Thoracic aorta (tissue), 2 donors: ENCODE measurements at places on chromosomes 1 and 21.

DNA sequence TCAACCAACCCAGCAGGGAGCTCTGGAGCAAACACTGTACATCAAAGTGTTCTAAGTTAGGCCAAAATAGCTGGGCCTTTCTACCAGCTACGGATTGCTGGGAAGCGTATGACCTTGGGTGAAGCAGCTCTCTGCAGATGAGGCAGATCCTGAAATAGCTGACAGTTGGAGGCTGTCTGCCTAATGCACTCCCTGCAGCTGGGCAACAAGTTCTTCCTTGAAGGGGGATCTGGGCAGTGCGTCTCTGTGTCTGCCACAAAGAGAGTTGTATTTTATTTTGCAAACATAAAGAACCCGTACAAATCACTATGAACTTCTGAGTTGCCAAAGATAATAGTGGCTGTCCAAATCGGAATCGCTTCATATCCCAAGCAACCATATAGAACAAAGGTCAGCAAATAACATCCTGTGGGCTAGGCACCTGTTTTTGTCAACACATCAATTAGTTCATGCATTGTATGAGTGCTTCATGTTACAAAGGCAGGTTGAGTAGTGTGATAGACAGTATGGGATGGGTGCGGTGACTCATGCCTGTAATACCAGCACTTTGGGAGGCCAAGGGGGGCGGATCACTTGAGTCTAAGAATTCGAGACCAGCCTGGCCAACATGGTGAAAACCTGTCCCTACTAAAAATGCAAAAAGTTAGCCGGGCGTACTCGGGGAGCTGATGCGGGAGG is 29.1 kb upstream of the KLF17 start:
- no peak for DNase-seq

GRCh38 chr1:63892632-63893395 is 119.0 kb downstream of the ROR1 start:
- no peak for DNase-seq

- DNase-seq: no peak
These were observed 172.0 kb downstream of the FGGY start for GRCh38 chr1:59468828-59469428.

- DNase-seq: no peak
These were observed 20.2 kb upstream of the SLC1A7 start for GRCh38 chr1:53162621-53163020.

DNA sequence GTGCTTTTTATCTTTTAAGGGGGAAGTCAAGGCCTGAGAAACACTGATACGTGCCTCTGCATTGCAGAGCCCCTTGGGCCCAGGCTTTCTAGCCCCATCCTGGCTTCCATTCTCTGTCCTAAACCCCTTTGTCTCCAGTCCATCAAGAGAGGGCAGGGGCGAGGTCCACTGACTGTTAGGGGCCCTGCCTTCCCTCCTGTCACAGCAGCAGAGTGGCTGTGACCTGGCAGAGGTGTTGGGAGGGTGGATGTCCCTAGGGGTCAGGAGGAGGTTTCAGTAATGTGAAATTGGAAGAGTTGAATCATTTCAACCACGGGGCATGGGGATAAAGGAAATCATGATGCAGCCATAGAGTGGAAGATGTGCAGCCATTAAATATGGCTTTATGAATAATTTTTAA is 24.0 kb downstream of the SOX13 start:
- DNase-seq: no peak

GRCh38 chr1:186002406-186002805 is 268.2 kb downstream of the HMCN1 start:
- no peak for DNase-seq

DNA sequence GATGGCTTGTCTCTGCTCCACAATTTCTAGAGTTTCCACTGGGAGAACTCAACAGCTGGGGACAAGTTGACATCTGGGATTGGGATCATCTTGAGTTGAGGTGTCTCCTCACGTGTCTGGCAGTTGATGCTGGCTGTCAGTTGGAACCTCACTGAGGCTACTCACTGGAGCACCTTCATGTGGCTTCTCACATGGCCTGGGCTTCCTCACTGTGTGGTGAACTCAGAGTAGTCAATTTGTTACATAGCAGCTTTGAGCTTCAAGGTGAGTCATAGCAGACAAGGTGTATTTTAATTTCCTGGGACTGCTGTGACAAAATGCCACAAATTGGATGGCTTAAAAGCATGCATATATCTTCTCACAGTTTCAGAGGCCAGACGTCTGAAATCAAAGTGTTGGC is 44.0 kb downstream of the NTNG1 start:
- no peak for DNase-seq

DNA sequence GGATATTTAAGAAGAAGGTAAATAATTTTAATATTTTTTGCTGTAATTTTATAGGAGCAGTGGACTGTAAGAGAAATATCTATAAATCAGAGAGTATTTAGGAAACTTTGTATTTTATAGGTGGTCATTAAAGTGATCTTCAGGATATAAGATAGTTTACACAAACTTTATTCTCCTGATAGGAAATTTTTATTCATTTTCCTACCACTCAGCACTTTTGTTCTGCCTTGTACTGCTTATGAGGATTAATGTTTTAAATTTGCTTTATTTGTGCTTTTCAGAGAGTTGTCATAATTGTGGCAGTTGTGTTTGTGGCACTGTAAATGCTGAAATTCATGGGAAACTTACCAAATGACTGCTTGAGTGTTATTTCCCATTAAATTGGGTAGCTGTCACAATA is 29.7 kb downstream of the UHMK1 start:
- DNase-seq: no peak

DNA sequence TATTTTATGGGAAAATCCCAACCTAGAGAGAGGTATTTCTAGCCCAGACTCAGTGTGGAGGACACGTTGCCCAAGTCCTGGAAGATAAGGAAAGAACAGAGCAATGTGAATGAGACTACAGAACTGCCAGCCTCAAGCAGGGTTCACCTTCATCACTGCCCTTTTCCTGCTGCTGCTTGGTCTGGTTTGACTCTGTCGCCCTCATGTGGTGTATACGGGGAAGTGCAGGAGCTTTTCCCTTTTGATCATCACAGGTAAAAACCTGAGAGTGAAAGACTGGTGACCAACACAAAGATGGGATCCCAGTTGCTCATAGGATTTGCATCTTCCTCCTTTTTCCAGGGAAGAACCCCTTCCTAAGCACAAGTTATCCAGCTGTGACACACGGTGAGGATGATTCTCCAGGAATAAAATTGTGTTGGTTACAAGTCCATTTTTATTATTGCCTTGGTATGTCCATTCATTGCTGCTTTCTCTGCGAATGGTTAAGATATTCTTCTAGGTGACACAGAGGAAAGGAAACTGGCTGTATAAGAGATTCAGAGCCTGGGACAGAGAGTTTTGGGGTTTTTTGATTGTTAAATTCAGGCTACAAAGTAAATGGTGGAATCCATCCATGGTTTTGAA is 89.5 kb upstream of the CD53 start:
- no peak for DNase-seq

DNA sequence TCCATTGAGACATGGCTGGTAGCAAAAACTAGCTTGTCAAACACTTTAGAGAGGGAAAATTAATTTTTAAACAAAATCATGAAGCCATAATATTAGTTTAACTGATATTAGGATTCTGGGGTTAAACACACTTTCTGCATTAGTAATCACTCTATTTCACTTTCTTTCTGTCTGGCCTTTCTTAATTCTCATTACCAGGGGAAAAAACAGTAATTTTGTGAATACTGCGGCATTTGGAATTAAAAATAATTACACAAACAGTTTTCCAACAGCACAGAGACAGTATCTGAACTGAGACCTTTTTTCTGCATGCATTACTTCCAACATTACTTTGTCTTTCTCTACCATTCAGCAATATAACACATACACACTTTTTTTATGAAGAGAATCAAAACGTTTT is 190.6 kb downstream of the MRPL39 start:
- DNase-seq: no peak

GRCh38 chr1:113670650-113671049 is 88.6 kb downstream of the PHTF1 start:
- DNase-seq: no peak

- DNase-seq: no peak
These were observed 15.1 kb downstream of the CD53 start for GRCh38 chr1:110888049-110888448.

DNA sequence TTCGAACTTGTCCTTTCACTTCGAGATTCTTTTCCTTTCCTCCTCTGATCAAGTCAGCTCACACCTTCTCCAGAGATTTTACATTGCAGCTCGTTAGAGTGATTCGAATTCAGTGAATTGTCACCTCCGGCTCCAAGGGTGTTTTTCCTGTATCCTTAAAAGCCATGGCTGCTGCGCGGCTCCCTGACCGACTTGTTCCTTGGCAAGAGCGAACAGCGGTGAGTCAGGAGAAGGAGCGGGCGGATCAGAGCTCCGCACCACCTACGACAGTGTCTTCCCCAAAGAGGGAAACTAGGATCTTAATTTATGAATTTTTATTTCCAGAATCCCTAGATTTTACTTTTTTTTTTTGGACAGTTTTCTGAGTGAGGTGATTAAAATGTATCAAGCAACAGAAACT is 204.4 kb upstream of the ADGRL2 start:
- no peak for DNase-seq

GRCh38 chr1:160206036-160206389 is 829 bp downstream of the PEA15 start:
- peak; percentile 43 for DNase-seq

DNA sequence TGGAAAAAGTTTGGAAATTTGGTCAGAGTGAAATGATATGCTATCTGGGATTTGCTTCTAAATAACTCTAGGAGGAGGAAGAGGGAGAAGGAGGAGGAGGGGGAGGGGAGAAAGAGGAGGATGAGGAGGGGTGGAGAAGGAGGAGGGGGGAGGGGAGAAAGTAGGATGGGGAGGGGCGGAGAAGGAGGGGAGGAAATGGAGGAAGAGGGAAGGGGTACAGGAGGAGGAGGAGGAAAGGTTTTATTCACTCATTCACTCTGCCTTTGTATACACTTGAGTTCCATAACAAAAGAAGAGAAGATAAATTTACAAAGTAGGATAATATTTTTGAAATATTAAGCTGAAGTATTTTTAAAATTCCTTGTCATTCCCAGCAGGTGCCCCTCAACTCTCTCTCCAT is 6.3 kb upstream of the VPS26C start:
- no peak for DNase-seq

DNA sequence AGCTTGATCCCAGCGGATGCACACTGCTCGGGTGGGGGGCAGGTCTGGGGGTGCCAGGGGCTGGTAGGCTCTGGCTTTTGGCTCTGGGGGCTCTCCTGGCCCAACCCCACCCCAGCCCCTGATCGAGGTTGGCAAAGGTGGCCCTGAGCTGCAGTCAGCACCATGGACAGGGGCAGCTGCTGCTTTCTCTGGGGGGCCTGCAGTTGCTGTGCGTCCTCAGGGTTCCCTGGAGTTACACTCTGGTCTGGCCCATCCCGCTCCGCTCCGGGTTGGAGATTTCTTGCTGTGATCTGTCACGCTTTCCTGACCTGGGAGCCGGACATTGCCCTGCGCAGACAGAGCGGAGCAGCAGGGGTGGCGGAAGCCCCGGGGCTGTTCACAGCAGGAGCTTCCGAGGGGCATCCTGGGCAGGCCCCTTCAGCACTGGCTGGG is 8.0 kb upstream of the PLCH2 start:
- DNase-seq: no peak

GRCh38 chr1:201335901-201336300 is 41.6 kb downstream of the TNNT2 start:
- no peak for DNase-seq

DNA sequence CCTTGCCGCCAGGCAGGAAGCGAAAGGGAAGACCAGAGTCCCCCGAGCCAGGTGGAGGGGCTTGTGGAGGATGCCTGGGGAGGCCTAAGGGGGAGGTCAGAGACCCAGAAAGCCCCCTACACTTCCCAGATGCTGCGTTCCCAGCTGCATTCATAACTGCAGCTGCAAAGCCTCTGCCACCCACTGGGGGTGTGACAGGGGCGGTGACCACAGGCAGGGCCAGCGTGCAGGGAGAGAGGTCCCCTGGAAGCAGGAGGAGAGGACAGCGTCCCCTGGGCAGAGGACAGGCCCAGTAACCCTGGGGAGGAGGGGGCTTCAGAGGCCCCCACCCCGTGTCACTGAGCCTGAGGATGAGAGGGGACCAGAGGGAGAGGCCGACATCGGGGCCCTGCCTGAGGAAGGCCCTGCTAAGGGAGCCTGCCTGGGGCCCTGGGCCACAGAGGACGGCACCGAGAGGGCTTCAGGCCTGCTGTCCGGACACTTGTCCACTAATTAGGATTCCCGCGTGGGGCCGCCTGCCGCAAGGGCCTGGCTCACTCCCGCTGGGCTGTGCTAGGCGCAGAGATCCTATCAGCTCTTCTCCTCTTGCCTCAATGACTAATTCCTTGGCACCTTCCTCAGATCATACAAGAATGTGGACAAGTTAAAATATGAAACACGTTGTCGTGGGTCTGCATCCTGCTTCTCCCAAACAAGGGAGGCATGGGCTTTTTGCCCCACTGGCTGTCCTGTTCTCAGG is 49.1 kb upstream of the CCDC27 start:
- DNase-seq: no peak

- DNase-seq: no peak
These were observed 56.4 kb downstream of the WDR3 start for GRCh38 chr1:117985973-117986372.

- DNase-seq: no peak
These were observed 54.1 kb downstream of the SERINC2 start for GRCh38 chr1:31467005-31467674.

- DNase-seq: no peak
These were observed 127.5 kb upstream of the DNAH14 start for GRCh38 chr1:224801844-224802490.
